ENCODE measurements at places on chromosomes 3 and 15.

GRCh38 chr3:53646723-53647122 lies 152.3 kb downstream of the CACNA1D start:
- no peak for DNase-seq

- no peak for DNase-seq
These were observed 248.9 kb upstream of the WNT5A start for GRCh38 chr3:55735976-55736375.

DNA sequence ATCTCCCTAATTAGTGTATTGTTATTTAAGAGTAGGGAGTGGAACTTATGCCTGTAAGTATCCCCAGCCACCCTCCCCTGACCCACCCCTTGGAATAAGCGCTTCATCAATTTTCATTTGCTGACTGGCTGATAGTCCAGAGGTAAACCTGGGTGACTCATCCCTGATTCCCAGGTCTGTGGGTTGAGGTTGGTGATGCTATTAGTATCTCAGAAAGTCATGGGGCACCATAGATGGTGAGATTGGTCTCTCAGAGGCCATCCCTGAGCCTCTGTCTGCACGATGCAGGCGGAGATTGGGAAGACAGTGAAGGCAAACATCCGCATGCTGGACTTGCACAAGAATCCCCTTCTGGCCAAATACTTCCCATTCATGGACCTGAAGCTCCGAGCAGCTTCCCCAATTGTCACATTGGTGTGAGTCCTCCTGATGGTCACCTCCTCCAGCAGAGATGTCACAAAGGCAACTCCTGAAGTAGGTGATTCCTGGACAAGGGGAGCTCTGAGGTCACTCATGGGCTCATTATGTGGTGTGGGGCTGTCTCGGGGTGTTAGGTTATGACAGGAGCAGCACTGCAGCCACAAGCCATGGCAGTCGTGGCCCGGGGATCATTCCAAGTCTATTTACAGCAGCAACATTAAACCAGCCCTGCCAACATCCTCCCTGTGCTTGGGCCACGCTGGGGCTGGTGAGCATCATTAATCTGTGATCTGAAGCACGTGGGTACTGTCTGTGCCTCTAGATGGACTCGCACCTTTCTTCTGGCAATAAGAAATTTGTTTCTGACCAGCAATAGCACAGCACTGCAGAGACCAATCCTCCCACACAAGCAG lies 6.8 kb upstream of the TXNRD3 start:
- DNase-seq: no peak

GRCh38 chr15:99429681-99430081 lies 136.1 kb upstream of the MEF2A start:
- no peak for DNase-seq

DNA sequence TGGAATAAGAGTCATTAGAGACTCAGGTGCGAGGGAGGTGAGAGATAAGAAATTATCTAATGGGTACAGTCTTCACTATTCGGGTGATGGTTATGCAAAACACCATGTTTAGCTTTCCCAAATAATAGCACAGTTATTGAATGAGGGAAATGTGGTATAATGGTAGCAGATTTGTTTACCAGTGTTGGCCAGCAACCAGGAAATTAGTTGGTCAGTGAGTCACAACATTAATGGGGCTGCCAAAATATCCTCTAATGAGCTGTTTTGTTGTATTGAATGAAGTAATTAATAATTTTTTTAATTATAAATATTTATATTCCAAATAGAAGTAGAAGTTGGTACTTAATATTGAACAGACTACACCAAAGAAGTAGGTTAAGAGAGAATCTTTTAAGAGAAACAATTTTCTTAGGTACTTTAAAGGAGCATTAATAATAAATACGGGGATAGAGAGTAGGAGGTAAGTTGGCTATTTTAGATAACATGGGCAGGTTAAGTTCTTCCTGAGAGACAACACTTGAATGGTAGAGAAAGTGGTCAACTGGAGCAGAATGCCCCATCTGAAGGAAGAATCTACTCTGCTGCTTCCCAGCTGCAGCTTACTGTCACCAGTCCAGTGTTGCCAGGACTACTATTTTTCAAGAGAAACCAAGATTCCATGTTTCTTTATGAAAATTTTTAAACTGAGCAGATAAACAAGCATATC lies 218.8 kb downstream of the UBE2E2 start:
- no peak for DNase-seq

- DNase-seq: no peak
These were observed 9.2 kb upstream of the RPP14 start for GRCh38 chr3:58296843-58297242.

DNA sequence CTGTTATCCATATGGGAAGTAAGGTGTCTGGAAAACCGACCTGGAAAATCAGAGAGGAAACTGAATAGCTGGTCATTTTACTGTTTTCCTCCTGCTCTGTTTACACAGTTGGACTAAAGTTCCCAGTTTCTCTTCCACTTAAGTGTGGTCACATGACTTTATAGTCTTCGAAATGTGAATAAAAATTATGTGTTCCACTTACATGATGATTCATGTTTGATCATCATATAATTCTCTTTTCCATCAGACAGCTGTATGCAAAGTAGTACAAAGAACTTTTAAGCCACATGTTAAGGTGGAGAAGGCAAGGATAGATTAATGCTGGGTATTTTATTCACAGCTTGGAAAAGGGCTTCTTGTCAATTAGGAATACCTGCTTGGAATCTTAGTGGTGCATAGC lies 525.5 kb upstream of the BCHE start:
- no peak for DNase-seq

DNA sequence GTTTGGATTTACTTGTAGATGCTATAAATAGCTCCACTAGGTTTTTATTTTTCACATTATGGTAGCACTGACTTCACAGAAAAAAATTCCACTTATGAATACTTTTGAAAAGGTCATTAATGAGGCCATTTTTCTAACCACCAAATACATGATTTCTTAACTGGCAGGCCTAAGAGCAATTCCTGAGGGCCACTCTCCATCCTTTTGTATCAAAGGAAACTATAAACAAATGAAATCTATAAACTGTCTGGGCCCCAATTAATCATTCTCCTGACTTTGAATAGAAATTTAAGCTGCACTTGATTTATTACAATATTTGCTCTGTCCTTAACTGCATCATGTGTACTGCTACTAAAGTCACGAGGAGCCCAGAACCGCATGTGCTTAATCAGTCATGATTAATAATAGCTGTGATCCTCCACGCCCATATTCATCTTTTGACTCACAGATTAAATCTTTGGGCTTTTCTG lies 25.1 kb upstream of the MTMR10 start:
- DNase-seq: no peak

DNA sequence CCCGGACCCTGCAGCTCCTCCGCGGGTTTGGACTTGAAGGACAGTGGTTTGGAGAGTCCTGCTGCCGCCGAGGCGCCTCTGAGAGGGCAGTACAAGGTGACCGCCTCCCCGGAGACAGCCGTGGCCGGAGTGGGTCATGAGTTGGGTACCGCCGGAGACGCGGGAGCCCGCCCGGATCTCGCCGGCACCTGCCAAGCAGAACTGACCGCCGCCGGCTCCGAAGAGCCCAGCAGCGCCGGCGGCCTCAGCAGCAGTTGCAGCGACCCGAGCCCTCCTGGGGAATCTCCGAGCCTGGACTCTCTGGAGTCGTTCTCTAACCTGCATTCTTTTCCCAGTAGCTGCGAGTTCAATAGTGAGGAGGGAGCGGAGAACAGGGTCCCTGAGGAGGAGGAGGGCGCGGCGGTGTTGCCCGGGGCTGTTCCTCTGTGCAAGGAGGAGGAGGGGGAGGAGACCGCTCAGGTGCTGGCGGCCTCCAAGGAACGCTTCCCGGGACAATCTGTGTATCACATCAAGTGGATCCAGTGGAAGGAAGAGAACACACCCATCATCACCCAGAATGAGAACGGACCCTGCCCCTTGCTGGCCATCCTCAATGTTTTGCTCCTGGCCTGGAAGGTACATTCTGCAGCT lies 634 bp downstream of the MINDY2 start:
- no peak for DNase-seq

DNA sequence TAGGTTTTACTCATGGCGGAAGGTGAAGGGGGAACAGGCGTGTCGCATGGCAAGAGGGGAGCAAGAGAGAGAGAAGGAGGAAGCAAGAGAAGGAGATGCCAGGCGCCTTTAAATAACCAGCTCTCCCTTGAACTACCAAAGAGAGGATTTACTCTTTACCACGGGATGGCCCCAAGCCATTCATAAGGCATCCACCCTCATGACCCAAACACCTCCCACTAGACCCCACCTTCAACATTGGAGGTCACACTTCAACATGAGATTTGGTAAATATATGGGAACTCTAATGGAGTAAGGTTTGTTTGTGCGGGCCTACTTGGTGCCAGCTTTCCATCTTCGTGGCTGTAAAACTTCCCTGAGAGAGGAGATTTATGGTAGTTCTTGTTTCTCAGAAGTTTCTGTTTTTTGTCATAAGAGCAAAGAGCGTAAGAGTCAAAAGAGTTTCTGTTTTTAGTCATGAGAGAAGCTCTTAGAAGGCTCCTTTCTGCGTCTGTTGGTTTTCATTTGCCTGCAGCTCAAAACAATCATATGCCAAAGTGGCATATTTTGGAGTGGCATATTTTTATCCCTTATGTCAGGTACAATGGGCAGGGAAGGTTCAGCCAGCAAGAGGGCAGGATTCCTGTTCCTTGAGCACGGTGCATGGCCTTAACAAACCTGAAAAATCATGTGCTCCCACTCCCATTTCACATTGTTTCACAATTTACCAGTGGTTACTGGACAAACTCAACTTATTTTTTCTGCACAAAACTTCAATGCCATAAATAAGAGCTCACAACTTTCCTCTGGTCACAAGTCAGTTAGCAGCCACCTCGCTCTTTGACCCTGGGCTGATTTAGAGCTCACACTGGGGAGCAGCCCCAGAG lies 12.5 kb downstream of the PML start:
- no peak for DNase-seq

DNA sequence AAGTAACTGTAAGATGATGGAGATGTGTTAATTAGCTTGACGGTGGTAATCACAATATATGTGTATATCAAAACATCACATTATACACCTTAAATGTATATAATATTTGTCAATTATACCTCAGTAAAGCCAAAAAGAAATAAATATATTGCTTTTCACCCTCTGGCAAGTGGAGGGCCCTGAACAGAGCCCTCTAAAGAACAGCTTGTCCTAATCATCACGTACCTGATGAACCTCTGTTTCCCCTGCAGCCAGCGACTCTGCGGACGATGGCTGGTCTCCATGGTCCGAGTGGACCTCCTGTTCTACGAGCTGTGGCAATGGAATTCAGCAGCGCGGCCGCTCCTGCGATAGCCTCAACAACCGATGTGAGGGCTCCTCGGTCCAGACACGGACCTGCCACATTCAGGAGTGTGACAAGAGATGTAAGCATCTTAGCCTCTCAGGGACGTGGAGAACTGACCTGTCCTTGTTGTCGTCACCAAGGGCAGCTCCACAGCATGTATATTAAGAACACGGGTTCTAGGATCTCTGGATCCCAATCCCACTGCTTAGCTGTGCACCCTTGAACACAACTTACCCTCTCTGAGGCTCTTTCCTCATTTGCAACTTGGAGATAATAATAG lies 6.3 kb downstream of the THBS1 start:
- DNase-seq: no peak

DNA sequence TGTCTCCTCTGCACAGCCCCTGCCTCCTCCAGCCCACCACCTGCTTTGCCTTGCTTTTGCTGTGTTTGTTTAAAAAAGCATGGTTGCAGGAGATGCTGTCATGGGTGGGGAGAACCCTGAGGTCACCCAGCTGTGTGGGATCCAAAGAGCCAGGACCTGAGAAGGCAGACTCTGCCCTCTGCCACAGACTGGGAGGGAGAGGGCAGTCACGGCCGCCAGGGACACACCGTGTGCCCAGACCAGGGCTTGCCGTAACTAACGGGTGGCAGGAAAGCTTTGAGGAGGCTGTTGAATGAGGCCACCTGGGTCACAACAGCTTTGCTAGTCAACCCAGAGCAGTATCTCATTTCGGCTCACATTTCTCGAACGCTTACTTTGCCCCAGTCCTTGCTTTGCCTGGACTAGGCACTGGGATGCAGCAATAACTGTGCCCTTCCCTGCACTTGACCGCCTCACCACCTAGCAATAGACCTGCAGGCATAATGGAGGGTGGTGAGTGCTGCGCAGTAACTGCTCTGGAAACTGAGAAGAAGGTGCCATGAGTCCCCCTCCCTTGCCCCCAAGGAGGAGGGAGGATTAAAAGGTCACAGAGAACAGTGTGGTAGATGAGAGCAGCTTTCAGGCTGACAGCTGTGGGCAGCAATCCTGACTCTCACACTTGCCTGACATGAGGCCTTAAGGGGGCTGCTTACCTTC lies 55.0 kb upstream of the CTDSPL start:
- DNase-seq: no peak

- DNase-seq: no peak
These were observed 34.0 kb upstream of the PCSK6 start for GRCh38 chr15:101523560-101523940.

DNA sequence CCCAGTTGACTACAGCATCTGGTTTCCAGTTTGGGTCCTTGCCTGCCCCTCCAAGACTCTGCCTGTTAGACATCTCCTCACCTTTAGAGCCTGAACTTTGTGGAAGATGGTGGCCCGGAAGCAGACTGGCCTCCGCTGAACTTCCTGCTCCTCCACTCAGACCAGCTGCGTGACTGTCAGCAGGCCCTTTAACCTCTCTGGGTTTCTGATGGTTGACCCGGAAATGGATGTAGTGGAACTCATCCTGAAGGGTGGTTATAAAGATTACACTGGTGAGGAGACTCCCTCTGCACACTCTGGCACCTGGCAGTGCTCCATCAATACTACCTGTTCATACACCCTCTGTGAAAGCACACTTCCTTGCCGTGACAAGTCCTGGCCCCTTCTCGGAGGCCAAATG lies 151.9 kb upstream of the TLE3 start:
- no peak for DNase-seq

DNA sequence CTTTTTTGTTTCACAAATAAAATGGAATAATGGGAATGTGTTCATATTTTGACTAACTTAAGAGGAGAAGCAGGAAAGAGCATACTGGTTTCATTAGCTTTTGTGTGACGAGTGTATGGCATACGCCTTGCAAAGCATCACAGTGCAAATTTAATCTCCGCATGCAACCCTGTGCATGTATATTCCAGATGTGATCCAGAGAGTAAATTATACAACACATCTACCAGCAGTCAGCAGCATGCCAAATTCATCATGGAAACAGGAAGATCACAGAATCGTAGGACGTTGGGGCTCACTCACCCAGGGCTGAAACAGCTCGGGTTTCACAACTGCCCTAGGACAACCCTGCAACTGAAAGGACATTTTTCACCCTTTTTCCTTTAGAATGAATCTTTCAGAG lies 53.4 kb downstream of the ADAMTS9 start:
- no peak for DNase-seq

- no peak for DNase-seq
These were observed 87.2 kb downstream of the SNRK start for GRCh38 chr3:43373560-43373928.

GRCh38 chr3:4107430-4107829 lies 195.7 kb upstream of the SETMAR start:
- no peak for DNase-seq

GRCh38 chr3:172068977-172069376 lies 29.6 kb downstream of the FNDC3B start:
- DNase-seq: no peak

Data from SW480 (cell line).